ENCODE measurements at places on chromosomes 1 and 21.

- no peak for DNase-seq
These were observed 8.3 kb upstream of the CD55 start for GRCh38 chr1:207313131-207313530.

DNA sequence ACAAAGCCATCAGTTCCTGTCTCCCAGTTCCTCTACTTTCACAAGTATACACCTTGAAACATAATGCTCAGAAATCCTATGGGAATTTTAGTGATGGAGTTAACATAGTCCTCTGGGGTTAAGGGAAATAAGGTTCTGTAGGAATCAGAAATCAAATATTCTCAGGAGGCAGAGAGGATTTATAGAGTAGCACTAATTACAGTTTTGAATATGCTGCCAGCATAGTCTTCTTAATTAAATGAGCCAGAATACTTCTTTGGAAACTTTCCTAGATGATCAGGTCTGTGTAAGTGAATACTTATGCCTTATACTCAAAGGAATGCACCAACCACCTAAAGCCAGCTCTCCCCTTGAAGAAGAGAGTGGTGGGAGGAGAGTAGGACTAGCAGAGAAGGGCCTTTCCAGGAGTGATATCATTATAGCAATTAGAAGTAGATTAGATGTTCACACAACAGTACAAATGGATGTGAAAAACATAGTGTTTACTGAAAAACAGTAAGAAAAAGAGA, 31.4 kb upstream of the DIRAS3 start:
- DNase-seq, result no peak

DNA sequence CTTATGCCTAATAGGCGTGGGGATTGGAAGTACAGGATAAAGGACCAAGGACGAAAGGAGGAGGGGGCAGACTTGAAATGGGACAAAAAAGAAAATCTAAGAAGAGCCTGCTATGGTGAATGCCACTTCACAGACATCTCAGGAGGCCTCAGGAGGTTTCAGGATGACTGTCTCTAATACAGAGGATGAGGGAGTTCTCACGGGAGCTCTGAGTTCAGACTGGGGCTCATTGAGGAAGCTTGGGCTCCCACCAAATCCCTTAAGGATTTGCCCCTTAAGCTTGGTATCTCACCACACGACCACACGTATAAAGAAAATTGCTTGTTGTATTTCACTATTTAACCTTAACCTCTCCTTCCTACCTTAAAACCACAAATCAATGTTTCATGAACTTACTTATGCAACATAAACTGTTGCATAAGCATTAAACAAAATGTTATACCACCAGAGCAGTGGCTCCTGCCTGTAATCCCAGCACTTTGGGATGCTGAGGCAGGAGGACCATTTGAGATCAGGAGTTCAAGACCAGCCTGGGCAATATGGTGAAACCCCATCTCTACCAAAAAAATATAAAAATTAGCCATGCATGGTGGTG, 12.4 kb downstream of the SLC30A1 start:
- no peak for DNase-seq

DNA sequence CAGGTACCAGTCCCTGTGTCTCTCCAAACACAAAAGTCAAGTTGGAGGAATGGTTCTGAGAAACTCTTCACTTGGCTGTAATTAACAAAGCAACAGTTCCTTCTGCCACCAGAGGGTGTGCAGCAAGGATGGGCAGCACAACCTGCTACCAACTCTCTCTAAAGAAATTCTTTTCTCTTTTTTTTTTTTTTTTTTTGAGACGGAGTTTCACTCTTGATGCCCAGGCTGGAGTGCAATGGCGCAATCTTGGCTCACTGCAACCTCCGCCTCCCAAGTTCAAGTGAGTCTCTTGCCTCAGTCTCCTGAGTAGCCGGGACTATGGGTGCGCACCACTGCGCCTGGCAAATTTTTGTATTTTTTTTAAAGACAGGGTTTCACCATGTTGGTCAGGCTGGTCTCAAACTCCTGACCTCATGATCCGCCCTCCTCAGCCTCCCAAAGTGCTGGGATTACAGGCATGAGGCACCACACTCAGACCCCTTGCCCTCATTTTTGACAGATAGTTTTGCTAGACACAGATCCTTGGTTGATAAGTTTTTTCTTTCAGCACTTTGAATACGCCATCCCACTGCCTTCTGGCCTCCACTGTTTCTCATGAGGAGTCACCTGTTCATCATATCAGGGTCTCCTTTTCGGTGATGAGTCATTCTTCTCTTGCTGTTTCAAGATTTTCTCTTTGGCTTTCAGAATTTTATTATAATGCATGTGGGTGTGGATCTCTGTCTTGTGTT, 12.1 kb upstream of the DEGS1 start:
- DNase-seq, result no peak

- no peak for DNase-seq
These were observed 32.8 kb upstream of the KCNJ15 start for GRCh38 chr21:38223893-38224540.

- no peak for DNase-seq
These were observed 52.1 kb upstream of the SLC44A3 start for GRCh38 chr1:94768036-94768435.

DNA sequence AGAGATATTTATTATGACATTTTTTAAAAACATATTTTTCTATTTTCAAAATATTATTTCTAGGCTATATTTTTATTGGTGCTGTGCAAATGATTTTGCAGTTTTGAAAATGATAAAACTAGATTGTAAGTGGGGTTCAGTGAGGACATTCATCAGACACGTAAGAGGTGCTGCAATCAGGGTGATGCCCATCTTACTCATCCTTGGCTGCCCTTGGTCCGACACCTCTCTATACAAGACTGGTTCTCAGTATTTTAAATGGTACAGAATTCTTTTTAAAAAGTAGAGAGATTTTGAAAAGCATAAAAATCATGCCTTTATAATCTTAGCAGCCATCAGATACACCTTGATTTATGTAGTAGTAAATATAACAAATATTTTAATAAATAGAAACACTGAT, 24.0 kb downstream of the HENMT1 start:
- DNase-seq, result no peak

Measured in NCI-H524 (cell line).